ENCODE measurements at places on chromosomes 12 and 14.

DNA sequence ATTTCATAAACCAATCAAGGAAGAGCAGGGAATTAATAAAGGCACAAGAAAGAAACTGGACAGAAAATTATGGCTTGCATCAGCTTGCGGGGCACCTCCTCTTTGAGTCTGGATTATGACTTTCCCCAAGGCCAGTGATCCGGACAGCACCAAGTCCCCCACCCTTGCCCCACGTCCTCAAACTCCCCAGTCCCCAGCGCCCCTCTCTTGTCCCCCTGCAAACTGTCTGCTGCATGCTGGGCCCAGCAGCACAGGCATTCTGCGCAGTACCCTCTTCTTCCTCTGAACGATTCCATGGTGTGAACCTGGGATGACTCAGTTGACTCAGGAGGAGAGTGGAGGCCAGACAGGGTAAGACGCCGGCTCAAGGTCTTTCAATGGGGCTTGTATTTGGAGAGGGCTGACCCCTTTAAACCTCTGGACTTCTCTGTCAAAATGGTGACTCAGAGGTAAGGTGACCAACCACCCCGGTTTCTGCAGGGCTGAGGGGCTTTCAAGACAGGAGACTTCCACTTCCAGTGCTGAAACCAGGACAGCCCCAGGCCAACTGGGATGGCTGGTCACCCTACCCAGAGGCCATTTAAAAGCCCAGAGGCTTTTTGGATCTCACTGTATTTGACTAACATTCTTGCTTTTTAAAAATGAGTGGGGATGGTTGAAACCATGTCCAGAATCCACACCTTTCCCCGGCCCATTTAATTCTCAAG is 13.5 kb downstream of the C14orf132 start:
- DNase-seq = no peak
- peaks cover 44% of the 10 kb centered on the region for H3K27me3 ChIP-seq
- H3K4me3 ChIP-seq = no peak overlapping the region
- H3K27ac ChIP-seq = no peak overlapping the region
- H3K36me3 ChIP-seq = no peaks in the 10 kb centered on the region

GRCh38 chr12:77999074-77999715 is 168.5 kb downstream of the NAV3 start:
- no peaks in the 10 kb centered on the region for H3K4me1 ChIP-seq
- no peak overlapping the region for H3K27ac ChIP-seq
- no peaks in the 10 kb centered on the region for H3K27me3 ChIP-seq
- DNase-seq = no peak

DNA sequence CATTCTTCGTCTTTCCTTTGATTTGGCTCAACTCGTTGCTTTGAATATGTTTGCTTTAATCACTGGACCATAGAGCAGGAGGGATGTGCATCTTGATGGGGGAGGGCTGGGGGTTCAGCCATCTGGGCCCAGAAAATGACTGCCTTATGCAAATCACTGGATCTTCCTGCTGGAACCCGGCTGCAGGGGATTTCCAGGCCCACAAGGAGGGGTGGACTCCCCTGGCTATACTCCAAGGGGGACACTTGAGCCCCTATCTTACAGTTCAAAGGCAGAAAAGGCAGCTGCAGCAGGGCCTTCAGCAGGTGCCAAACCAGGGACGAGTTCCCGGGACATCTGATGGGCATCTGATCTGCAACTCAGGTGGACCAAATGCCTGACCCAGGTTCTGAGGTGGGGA is 122.5 kb downstream of the DICER1 start:
- H3K27me3 ChIP-seq = peaks cover 35% of the 10 kb centered on the region
- no peaks in the 10 kb centered on the region for H3K4me1 ChIP-seq
- no peaks in the 10 kb centered on the region for H3K36me3 ChIP-seq

- H3K4me3 ChIP-seq = peak overlapping the region; percentile 10
- no peak for DNase-seq
- no peaks in the 10 kb centered on the region for H3K27me3 ChIP-seq
These were observed 28.6 kb downstream of the MED13L start for GRCh38 chr12:116248930-116249329.

- no peak for DNase-seq
- no peaks in the 10 kb centered on the region for H3K4me1 ChIP-seq
- no peak overlapping the region for H3K27ac ChIP-seq
- no peak overlapping the region for H3K4me3 ChIP-seq
- no peaks in the 10 kb centered on the region for H3K36me3 ChIP-seq
- no peaks in the 10 kb centered on the region for H3K27me3 ChIP-seq
These were observed 597.1 kb downstream of the RPL10L start for GRCh38 chr14:46054526-46054925.

DNA sequence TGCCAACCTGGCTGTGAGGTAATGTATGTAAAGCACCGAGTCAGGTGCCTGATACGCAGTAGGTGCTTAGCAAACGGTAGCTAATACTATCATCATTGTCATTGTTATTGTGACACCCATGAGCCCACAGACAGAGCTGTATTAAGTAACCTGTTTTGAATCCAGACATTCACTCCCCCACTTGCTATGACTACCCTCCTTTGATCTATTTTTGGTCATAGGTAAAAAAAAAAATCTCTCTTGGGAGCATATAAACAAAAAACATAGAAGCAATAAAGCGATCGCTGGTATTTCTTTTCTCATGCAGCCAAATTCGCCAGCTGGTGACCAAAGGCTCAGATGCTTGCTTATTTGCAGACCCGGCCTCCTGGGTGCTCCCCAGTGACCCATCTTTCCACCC is 330.2 kb downstream of the DPF3 start:
- no peak for DNase-seq
- peaks cover 3% of the 10 kb centered on the region for H3K27me3 ChIP-seq
- no peak overlapping the region for H3K27ac ChIP-seq
- H3K4me1 ChIP-seq = peaks cover 11% of the 10 kb centered on the region
- no peak overlapping the region for H3K4me3 ChIP-seq

DNA sequence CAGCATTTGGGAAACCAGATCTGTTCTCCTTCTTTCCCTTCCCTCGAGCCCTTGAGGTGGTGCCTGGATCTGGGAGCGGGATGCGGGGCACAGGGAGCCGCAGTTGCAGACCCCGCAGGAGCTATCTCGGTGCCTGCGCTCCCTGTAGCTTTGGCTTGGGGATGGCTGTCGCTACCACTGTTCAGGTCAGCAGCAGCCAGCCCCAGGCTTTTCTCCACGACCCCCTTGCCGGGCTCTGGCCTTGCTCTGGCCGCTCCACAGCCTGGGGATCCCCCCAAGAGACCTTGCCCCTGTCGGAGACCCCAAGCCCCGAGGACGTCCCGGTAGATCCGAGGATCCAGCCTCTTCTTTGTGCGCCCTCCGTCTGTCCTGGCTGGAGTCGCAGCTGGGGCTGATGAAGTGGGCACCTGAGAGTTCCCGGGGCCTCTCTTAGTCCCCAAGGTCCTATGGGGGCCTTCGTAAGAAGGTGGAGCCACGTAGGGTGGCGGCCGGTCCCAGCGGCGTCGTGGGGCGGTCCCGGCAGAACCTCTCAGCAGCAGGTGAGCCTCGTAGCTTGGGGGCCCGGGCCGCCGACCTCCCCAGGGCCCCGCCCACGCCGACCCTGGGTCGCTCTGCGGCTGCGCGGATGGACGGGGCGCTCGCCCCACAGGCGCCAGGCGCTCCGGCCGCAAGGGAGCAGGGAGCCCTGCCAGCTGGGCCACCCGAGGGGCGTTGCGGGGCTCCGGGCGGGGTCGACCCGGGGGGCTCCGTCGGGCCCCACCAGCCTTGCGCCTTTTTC is 1.3 kb downstream of the DDN start:
- H3K27ac ChIP-seq = no peak overlapping the region
- H3K4me1 ChIP-seq = peaks cover 18% of the 10 kb centered on the region
- DNase-seq = no peak

GRCh38 chr12:80162177-80162576 is 62.8 kb downstream of the OTOGL start:
- no peak for DNase-seq
- no peak overlapping the region for H3K27ac ChIP-seq
- H3K4me1 ChIP-seq = no peaks in the 10 kb centered on the region
- H3K4me3 ChIP-seq = no peak overlapping the region
- no peaks in the 10 kb centered on the region for H3K36me3 ChIP-seq

- H3K36me3 ChIP-seq = no peaks in the 10 kb centered on the region
- peaks cover 30% of the 10 kb centered on the region for H3K4me1 ChIP-seq
- peak overlapping the region; percentile 85 for H3K4me3 ChIP-seq
- peaks cover 8% of the 10 kb centered on the region for H3K27me3 ChIP-seq
- DNase-seq = peak; percentile 61
These were observed 5.8 kb downstream of the ASB2 start for GRCh38 chr14:93970585-93970964.

DNA sequence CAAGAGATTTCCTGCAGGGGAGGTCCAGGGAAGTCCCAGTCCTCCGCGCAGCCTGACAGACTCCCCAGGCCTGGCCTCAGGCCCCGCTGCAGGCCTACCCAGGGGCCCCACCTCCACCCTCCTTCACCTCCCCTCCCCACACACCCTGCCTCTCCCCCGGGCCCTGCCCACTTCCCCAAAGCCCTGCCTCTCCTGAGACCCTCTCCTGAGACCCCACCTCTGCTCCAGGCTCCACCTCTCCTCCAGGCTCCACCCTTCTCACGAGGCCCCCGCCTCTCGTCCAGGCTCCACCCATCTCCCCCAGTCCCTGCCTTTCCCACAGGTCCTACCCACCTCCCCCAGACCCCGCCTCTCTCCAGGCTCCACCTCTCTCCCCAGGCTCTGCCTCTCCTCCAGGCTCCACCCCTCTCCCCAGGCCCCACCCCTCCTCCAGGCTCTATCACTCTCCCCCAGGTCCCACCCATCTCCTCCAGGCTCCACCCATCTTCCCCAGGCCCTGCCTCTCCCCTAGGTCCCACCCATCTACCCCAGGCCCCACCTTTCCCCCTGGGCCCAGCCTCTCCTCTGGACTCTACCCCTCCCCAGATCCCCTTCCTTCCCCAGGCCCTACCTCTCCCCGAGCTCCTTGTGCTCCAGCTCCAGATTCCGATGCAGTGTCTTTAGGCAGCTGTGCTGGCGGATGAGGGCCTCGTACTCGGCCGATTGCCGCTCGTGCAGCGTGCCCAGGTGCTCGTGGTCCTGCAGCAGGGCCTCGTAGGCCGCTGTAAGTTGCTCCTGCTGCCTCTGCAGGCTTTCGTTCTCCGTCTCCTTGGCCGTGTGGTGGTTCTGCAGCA is 58.8 kb upstream of the GPR68 start:
- H3K4me1 ChIP-seq = peaks cover 8% of the 10 kb centered on the region
- no peak overlapping the region for H3K4me3 ChIP-seq
- peak; percentile 47 for DNase-seq
- H3K36me3 ChIP-seq = peaks cover 36% of the 10 kb centered on the region
- no peaks in the 10 kb centered on the region for H3K27me3 ChIP-seq
- H3K27ac ChIP-seq = peak overlapping the region; percentile 83

DNA sequence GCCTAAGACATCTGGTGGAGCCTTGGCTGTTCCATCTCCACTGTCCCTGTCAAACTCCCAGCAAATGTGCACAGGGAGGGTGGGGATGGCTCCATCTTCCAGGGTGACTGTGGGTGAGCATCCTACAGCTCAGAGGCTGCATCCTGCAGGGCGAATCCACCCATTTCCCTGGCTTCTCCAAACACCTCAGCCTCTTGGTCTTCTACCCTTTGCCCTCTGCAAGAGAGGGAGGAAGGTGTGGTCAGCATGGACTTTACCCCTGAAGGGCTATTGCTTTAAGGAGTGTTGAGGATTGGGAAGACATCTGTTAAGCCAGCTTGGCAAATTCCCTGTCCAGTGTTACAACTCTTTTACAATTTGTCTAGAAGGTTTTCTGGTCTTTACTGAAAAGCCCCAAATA is 23.1 kb upstream of the DGLUCY start:
- no peak for DNase-seq
- no peak overlapping the region for H3K4me3 ChIP-seq
- H3K36me3 ChIP-seq = no peaks in the 10 kb centered on the region
- H3K27ac ChIP-seq = peak overlapping the region; percentile 68

DNA sequence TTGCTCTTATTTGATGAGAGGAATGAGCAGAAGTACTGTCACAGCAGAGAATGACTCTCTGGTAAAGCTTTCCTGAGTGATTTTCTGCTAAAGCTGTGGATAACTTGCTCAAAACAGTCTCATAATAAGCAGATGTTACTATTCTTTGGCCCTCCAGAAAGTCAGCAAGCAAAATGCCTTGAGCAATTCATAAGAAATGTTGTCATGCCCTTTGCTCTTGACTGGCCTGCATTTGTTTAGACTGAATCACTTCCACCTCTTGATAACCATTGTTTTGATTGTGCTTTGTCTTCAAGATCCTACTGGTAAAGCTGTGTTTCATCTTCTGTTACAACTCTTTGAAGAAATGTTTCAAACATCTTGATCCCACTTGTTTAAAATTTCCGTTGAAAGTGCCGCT is 457.9 kb upstream of the FOXG1 start:
- H3K4me1 ChIP-seq = no peaks in the 10 kb centered on the region
- H3K27ac ChIP-seq = no peak overlapping the region
- no peaks in the 10 kb centered on the region for H3K36me3 ChIP-seq
- H3K27me3 ChIP-seq = no peaks in the 10 kb centered on the region
- H3K4me3 ChIP-seq = no peak overlapping the region

DNA sequence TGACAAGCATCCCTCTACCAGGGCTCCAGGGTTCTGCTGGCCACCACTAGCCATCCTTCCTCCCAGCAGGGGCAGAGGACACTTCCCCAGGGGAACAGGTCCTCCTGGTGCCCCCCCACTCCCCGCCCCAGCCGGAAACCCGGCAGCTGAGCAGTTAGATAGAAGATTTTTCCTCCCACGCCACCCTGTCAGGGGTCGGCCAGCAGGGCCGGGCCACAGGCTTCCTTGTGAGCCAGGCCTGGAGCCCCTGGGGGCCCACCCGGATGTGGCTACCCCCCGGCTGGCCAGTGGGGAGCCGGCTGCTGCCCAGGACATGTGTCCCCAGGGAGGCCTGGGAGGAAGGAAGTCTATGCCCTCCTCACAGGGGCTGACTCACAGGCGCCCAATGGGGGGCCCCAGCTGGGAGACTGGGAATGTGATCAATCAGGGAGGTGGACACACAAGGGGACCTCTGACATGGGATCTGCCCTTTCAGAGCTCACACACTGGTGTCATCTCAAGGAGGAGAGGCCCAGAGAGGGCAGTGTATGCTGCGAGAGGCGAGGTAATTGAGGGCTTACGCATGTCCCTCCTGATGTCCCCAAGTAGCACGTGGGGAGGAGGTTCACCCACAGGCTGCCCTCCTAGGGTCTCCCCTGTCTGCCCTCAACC is 4.2 kb downstream of the SH2B3 start:
- no peak for DNase-seq
- H3K4me3 ChIP-seq = peak overlapping the region; percentile 41
- peaks cover 78% of the 10 kb centered on the region for H3K4me1 ChIP-seq
